NCI-H1436 treated with DMSO at 0.1 percent for 48 hours (cell line): ENCODE measurements at places on chromosomes 11 and 22.

DNA sequence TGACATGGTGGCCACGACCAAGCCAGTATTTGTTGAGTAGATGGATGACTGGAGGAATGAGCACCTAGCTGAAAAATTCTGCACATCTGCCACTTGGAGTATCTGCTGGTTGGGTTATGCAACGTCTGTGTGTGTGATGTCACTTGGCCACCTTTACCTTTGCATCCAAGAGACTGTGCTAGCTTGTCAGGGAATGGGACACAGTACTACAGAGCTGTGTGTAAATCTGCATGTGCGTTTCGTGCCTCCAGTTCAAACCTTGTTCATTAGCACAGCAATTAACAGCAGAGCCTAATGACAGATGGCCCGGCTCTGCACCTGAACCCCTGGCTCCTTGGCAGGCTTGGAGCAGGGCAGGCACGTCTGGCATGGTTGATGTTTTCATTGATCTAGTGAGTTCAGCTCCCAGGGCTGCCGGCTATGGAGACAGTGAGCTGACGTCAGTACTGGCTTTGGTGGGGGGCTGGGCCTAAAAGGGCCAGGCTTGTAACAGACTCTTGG is 188.4 kb upstream of the NAV2 start:
- no peak for DNase-seq

DNA sequence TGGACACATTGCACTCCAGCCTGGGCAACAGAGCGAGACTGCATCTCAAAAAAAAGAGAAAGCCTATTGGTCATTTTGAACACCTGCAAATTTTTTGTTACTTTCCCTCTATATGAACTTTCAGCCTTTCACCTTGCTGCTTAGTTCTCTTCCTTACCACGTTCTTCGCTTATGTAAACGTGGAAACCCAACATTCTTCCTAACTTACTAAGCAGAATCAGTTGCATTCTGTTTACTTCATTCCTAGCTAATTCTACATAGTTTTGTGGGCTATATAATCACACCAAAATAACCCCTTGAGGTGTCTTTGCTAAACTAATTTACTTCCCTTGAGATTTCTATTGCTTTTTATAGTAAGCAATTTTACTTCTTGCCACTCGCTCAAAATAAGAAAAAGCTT is 23.2 kb downstream of the MS4A4A start:
- no peak for DNase-seq

DNA sequence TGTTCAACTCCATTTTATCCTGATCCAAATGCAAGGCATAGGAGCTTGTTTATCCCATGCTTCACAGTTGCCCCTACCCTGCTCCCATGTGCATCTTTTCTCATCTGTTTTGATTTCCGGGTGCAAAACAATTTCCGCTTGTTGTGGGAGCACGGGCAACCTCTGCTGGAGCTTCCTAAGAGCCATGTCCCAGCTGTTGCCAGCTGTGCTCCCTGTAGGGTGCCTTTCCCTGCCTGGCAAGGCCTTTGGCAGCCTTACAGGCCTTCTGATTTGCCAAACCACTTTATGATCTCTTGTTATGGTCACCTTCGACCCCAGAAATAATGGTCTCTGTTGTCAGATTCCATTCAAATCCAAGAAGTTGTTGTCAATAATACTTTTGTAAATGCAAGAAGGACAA is 1038.5 kb downstream of the OPCML start:
- no peak for DNase-seq

DNA sequence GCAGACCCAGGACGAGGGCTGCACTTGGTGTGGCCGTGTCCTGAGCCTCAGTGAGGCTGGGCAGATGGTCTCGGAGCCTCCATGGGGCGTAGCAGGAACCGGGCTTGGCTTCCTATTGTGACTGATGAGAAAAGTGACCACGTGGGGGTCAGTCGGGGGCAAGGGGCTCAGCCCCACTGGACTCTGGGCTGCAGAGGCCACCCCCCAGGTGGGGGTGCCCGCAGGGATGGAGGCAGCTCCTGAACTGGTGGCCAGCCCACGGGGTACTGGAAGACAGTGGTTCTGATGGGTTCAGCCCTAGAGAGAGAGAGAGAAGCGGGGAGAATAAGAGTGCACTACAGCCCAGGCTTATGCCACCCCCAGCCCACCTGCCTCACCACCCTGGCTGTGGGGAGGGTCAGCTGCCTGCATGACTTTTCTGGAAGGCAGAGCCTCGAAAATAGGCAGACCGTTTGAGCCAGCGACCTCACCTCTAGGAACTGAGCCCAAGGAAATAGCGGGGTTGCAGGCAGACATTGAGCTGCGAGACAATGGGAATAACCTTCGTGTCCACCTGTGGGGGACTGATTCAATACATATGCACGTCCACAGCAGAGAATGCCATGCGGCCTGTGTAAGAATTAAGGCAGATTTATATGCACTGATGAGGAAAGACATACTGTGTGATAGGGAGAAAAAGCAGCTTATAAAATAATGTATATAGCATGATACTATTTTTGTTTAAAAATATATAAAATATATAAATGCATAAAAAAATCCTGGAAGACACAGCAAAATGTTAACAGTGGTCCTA is 11.5 kb downstream of the CABP7 start:
- no peak for DNase-seq

DNA sequence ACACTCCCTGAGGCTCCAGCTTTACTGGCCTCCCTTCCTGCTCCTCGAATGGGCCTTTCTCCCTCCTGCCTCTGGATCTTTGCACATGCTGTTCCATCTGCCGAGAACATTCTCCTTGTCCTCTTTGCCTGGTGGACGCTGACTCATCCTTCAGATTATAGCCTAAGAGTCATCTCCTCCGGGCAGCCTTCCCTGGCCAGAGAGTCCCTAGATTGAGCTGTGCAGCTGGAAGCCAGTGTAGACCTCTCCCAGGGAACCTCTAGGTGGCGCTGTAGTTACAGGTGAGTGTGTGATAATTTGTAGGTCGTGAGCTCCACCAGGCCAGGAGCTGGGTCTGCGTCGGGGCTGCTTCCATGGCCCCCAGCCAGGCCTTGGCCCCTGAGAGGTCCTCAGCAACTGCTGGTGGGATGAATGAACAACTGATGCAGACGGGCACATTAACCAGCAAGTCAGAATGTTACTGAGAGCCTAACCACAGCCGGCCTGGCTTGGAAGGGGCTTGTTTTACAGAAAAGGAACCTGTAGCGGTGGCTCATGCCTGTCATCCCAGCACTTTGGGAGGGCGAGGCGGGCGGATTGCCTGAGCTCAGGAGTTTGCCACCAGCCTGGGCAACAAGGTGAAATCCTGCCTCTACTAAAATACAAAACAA is 8.7 kb downstream of the PNPLA5 start:
- peak; percentile 3 for DNase-seq

- DNase-seq, result no peak
Measured at GRCh38 chr11:27770576-27770975, 70.3 kb upstream of the BDNF start.

GRCh38 chr11:128909438-128910125 is 18.4 kb downstream of the KCNJ5 start:
- DNase-seq, result no peak

GRCh38 chr11:9691865-9692264 is 28.0 kb downstream of the SWAP70 start:
- no peak for DNase-seq

DNA sequence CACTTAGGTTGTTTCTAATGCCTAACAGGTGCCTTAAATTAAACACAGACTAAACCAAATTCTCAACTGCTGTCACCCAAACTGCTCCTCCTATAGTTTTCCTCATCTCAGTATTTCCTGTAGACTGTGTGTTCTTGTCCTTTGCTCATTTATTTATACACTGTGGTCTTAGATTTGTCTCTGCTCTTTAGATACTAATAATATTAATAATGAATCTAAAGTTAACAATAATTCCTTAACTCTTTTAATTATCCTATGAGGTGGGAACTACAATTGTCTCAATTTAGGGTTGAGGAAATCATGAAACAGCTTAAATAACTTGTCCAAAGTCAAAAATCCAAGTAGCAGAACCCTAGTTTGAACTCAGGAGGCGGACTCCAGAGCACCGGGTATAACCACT is 43.9 kb upstream of the YPEL1 start:
- no peak for DNase-seq

DNA sequence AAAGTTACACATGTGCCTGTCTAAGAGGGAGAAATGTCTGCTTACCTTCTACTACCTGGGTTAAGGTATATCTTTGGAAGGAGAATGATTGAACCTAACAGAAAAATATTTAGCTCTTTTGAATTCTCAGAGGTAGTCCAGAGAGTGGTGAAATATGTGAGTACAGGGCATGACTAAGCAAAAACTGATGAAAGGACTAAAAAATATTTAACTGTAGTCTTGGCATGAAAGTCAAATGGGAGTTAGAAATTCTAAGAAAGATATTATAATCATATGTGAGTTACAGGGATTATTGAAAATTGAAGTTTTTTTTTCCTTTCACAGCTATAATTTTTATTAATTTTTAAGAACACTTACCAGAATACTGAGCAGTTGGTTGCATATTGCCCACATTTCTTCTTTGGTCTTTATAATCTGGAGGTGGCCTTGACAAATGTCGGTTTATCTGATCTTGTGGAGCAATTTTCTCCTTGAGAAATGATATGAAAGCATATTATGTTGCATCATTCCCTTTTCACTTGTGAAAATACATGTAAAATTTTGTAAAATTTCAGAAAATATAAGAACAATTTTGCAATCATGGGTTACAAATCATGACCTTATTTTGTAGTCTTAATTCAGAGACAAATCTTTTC is 61.4 kb upstream of the MTMR2 start:
- no peak for DNase-seq

DNA sequence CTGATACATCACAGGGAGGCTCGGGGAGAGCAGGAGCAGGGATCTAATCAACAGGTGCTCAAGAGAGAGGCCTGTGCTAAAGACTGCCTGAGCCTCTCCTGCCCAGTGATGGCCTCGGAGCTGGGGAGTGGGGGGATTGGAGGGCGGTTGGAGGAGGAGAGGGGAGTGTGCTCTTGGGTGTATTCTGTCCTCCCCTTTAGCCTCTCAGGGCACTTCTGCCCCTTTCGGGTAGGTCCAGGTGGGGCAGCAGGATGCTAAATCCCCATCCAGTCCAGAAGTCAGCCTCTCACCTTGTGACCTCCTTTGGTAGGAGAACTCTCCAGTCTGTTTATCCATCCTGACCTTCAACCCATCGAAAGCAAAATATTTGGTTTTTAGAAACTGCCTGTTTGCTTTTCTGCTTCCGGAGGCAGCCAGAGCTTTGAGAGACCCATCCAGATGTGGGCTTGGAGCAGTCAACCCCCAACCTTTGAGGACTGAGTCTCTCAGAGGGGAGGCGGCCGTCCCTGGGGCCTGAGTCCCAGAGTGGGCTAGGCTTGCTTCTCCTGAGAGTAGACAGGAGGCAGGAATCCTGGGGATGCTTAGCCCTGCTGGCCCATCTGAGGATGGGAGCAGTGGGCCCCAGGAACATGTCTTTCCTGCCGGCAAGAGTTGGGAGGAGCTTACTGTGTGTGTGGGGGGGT is 105.2 kb upstream of the SYT13 start:
- DNase-seq, result no peak

DNA sequence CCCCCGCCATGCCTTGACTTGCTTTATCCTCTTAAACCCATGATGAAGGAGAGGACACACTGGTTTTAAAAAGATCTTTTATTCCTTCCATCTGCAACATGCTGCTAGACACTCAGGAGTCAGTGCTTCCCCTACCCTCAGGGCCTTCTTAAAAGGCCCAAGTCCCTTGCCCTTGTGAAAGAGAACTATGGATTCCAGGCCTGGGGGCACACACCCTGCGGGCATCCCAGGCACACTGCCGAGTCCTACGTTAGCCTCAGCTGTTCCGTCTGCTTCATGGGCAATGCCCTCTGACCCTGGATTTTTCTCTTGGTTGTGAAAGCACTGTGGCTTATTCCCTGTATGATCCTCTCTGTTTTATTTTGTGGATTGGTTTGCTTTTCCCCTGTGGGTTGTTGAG is 35.1 kb upstream of the RAB1B start:
- DNase-seq, result no peak

DNA sequence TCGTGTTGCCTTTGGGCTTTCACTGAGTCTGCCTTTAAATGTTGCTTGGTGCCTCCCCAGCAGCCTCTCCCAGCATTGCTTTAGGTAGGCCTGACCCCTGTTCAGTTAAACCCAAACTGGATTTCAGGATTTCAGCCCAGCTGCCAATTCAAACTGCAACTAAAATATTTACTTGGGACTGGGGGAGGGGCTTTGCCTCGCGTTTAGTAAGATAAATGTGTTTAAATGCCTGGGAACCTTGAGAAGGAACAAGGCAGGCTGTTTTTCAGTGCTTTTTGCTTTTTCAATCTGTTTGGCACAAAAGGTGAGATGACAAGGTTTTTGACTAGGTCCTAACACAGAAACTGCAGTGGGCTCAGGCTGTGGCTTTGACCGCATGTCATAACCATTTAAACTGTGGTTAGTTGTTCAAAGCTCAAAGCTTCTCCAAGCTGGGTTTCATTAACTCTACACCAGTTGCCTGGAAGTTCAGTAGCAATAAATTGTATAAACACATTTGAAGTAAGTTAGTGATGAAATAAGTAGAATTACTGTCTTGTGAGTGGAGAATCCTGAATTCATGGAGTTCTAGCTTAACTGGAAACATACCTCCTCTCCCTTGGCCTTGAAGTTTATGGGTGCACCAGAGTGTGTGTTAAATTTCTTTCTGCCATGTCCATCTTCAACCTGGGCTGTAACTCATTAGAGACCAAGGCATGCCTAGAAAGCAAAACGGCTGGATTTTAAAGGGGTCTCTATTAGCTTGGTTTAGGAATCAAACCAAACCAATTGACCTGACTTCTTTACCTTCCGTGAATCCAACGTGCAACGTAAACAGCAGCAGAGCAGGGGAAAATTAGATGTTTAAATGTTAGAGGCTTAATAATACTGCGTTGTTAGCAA is 3.6 kb downstream of the PKNOX2 start:
- no peak for DNase-seq

DNA sequence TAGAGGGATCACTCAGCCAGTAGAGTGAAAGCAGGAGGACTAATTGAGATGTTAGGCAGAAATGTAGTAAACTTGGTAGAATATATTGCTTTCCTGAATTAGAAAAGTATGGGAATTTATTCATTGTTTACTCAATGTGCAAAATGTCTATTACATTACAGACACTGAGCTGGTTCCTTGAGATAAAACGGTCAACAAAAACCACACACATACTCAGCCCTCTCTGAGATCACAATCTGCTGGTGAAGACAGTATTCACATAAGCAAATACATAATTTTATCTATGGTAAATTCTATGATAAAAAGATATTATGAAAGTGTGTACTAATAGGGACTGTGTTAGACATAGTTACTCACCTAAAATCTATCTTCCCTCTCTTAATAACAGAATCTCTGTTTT is 833.5 kb downstream of the KCNA4 start:
- DNase-seq, result no peak

DNA sequence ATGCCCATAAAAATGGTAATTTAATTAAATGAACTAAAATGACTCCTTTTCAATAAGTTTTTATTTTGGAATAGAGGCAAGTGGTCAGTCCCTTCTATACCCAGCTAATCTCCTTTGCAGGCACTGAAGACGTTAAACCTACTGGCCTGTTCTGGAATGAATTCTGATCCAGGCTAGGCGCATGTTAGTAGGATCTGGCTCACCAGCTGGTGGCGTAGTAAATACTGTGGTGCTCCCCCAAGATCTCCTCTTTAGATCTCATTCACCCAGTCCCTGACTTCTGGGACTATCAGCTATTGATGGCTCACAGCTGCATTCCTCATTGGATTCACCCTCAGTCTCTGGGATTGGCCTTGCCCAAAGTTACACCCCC is 173.7 kb upstream of the DDI1 start:
- DNase-seq, result no peak

- no peak for DNase-seq
Measured at GRCh38 chr11:110738641-110739040, 26.4 kb upstream of the ARHGAP20 start.
